Aorta (tissue), 5 donors: ENCODE measurements at places on chromosomes 7 and 10.
A peak's percentile ranks its signal among the peaks of the same experiment; 100 is the strongest.

DNA sequence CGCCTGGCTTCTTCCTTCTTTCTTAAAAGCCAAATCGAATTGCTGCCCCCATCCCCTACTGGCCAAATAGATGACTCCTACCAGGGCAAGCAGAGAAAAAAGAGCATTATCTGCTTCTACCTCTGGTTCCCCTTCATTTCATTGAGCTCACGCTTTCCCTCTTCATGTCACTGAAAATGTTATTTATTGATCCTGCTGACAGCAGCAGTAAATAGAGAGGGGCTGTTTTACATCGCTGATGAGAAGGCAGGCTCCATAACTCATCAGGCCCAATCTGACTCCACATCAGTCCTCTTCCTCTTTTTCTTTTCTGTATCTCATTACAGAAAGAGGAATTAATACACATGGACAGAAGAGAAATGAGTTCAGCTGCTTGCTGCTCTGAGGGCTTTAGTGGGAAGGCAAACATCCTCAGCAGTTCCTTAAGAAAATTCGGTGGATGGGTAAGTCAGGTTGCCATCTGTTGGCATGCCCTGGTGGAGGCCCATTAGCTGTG, 904.1 kb downstream of the KCNMA1 start:
- no peak for DNase-seq

- no peak for DNase-seq
Measured at GRCh38 chr10:69141304-69141703, 17.3 kb downstream of the VPS26A start.

DNA sequence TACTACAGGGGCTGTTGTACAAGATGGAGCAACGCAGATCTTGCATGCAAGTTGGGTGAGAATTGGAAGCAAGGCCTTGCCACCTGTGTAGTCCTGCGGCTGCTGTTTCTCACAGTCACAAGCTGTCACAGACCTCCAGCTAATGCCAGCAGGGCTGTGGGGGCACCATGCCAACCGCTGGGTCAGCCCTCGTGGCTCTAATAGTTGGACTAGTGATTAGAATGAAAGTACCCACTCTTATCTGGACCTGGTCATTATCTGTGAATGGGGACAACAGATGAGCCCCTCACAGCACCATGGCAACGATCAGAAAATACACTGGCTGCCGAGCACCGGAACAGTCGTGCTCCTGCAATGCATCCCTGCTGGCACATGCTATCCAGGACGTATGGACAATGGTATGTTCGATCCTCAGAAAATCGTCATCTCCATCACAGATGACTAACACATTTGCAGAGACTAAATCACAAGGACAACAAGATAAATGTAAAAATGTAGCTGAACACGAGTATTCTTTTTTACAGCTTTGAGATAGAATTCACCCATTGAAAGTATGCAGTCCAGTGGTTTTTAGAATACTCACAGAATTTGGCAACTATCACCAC, 80.4 kb upstream of the CALN1 start:
- no peak for DNase-seq

DNA sequence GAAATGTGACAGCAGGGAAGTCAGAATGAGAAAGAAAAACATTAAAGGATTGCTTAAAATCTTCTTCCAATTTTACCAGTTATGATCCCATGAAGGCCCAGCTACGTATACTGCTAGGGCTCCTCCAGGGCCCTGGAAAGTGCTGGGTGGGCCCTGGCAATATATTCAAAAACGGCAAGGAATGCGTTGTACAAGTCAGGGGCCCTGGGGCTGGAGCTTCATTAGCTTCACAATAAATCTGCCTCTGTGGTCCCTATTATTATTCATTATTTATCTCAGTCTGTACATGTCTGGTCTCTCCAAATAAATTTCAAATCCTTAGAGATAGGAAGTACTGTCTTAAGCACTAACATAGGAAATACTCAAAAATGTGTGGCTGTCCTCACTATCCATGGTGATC, 7.6 kb downstream of the JAZF1 start:
- no peak for DNase-seq

DNA sequence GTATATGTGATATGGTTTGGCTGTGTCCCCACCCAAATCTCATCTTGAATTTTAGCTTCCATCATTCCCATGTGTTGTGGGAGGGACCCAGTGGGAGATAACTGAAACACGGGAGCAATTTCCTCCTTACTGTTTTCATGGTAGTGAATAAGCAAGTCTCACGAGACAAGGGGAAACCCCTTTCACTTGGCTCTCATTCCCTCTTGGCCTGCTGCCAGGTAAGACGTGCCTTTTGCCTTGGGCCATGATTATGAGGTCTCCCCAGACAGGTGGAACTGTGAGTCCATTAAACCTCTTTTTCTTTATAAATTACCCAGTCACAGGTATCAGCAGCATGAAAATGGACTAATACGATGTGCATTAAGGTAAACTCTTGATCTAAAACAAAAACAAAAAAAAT, 357.1 kb upstream of the AOAH start:
- peak; percentile 78 for DNase-seq

- DNase-seq: no peak
Measured at GRCh38 chr7:17498230-17498629, 199.8 kb downstream of the AHR start.
